ENCODE measurements at places on chromosomes 5 and 9.

GRCh38 chr5:61670941-61671340 lies 338.9 kb downstream of the ZSWIM6 start:
- DNase-seq, result no peak

GRCh38 chr5:123382252-123382651 lies 41.0 kb downstream of the CEP120 start:
- DNase-seq, result no peak

- DNase-seq, result no peak
These were observed 23.1 kb upstream of the ACOT12 start for GRCh38 chr5:81417052-81417451.

DNA sequence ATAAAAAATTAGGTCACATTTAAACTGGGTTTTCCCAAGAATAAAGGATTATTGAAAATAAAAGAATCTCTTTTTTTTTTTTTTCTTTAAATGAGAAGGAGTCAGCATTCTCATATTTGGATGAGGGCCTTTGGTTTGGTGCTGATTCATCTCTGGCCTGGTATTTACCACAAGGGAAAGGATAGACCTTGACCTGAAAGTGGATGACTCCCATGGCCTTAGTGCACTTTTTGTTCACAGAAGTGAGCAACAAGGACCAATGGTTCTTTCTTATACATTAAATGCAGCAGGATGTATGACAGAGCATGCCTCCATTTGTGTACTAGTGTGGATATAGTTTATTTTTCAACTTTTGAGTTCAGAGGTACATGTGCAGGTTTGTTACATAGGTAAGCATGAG lies 6.9 kb downstream of the YTHDC2 start:
- DNase-seq, result peak; percentile 53

DNA sequence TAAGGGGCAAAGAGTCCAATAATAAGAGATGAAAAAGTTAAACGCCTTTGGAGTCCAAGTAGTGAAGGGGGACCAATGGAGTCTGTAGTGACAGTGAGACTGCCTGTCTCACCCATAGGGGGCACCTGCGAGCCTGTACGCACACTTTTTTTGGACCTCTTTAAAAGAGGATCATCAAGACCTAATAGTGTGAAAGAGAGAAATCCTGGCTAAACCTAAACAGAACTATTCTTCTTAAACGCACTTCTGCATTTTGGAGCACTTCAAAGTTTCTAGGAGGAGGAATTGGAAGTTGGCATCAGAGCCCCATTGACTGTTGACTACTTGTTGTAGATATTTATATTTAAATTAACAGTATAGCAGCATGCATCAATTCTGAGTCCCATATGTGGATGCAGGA lies 636.1 kb upstream of the KLF4 start:
- DNase-seq, result no peak

- no peak for DNase-seq
These were observed 911 bp downstream of the ABLIM3 start for GRCh38 chr5:149141957-149142851.

GRCh38 chr5:157308836-157309465 lies 43.0 kb downstream of the CYFIP2 start:
- peak; percentile 64 for DNase-seq

- DNase-seq, result no peak
These were observed 30.1 kb upstream of the AUH start for GRCh38 chr9:91391818-91392217.

DNA sequence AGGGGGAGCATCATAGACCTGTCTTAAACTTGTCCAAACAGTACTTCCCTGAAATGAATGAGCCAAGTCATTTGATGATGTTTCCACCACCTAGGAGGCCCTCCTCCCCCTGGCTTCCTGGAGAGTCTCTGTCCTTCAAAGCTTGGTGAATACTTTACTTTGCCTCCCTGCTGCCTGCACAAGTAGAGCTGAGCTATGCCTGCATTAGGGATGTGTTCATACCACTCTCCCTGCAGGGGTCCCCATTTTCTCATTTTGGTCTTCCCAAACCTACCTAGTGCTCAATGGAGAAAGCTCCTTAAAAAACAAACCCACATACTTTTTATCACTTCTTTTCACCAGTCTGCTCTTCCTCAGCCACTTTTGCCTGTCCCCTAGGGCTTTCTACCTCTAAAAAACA lies 7.7 kb downstream of the CCNI2 start:
- DNase-seq, result peak; percentile 55

- no peak for DNase-seq
These were observed 140.3 kb downstream of the ROR2 start for GRCh38 chr9:91809581-91810285.

GRCh38 chr5:179120951-179121666 lies 60.9 kb downstream of the ZNF354C start:
- no peak for DNase-seq

- DNase-seq, result no peak
These were observed 628 bp downstream of the HOMER1 start for GRCh38 chr5:79513308-79513703.

DNA sequence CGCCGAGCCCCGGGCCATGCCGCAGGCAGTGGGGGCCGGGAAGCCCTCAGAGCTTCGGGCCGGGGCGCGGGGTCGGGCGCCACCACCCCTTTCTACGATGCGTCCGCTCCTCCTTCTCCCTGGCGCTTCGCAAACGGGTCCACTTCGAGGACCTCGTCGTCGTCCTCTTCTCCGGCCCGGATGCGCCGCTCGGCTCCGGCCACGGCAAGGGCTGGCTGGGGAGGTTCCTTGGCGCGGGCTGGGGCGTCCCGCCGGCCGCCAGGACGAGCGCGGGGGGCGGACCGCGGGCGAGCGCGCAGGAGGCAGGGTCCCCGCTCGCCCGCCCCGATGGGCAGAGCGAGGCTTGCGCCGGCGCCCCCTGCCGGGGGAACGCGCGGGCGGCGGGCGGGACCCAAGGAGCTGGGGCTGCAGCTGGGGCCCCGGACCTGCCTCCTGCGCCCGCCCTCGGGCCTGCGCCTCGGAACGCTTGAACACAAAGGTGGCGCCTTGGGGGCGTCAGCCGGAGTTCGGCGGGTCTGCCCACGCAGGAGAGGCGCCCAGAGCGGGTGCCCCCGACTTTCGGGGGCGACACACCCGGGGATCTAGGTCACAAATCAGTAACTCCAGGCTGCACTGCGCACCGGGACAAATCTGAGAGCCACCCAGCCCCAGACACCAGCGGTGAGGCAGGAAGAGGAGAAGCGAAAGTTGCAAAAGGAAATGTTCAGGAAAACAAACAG lies at the start of gene ROR2:
Gene ROR2, minus strand, starts transcription at position 283 of the 719 bp plus-strand sequence.
- peak; percentile 71 for DNase-seq

- DNase-seq, result no peak
These were observed 15.0 kb downstream of the PSD2 start for GRCh38 chr5:139810341-139811273.

GRCh38 chr5:96431376-96432187 lies 1.5 kb downstream of the PCSK1 start:
- DNase-seq, result peak; percentile 71

GRCh38 chr5:66520854-66521253 lies 75.3 kb upstream of the MAST4 start:
- no peak for DNase-seq

DNA sequence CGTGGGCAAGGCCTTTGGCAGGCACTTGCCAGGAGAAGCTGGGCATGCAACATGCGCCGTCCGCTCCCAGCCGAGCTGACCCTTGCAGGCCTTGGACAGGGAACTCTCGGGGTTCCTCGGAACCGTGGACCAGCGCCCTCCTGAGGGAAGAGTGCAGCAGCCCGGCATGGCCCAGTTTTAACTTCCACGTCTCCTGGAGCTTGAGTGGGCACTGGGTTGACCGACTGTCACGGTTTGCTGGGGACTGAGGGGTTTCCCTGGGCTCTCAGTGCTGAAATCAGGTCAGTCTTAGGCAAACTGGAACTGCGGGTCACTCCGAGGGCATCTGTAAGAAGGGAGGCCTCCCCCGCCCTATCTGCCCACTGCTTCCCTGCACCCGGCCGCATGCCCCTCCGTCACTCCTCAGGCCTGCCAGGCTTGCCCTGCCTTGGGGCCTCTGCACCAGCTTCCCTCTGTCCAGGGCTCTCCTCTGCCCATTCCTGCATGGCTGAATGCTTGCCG lies 87.0 kb upstream of the PHYKPL start:
- DNase-seq, result no peak

GRCh38 chr9:124770359-124771020 lies 621 bp downstream of the NR6A1 start:
- DNase-seq, result no peak

GRCh38 chr5:109394806-109395205 lies 15.0 kb downstream of the PJA2 start:
- no peak for DNase-seq

- DNase-seq, result peak; percentile 95
These were observed 108.9 kb upstream of the LHFPL2 start for GRCh38 chr5:78757269-78758053.

- DNase-seq, result no peak
These were observed 191.4 kb downstream of the DCP2 start for GRCh38 chr5:113167985-113168384.

- DNase-seq, result peak; percentile 90
These were observed 107.2 kb downstream of the PDE4D start for GRCh38 chr5:59786334-59786805.

- DNase-seq, result peak; percentile 29
These were observed 23.4 kb upstream of the BARX1 start for GRCh38 chr9:93978551-93978950.

DNA sequence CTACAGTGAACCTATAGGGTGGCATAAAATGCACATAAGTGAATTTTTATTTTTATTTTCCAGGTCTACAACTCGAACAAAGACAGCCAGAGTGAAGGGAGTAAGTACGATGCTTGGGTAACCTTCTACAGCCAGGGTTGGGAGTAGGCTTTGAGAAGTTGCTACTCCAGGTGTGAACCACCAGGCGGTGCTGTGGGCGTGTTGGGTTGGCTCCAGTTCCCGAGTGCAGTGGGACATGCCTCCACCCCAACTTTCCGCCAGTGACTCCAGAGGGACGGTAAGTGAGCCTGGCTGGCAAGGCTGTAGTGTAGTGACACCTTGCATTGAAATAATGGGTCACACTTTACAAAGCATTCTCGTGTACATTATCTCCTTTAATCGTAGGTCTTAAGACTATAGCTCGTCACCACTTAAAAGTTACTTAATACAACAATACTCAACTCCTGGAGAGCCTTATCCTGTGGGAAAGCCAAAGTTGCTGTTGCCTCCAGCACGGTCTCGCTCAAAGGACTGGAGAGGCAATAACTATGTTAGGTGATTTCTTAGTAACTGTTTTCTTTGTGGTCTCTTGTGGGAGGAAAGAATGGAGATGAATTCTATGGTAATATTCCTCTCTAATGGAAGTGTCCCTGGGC lies 244.0 kb downstream of the ARHGAP26 start:
- DNase-seq, result no peak

- DNase-seq, result no peak
These were observed 161.2 kb upstream of the FSTL4 start for GRCh38 chr5:133773247-133774202.

DNA sequence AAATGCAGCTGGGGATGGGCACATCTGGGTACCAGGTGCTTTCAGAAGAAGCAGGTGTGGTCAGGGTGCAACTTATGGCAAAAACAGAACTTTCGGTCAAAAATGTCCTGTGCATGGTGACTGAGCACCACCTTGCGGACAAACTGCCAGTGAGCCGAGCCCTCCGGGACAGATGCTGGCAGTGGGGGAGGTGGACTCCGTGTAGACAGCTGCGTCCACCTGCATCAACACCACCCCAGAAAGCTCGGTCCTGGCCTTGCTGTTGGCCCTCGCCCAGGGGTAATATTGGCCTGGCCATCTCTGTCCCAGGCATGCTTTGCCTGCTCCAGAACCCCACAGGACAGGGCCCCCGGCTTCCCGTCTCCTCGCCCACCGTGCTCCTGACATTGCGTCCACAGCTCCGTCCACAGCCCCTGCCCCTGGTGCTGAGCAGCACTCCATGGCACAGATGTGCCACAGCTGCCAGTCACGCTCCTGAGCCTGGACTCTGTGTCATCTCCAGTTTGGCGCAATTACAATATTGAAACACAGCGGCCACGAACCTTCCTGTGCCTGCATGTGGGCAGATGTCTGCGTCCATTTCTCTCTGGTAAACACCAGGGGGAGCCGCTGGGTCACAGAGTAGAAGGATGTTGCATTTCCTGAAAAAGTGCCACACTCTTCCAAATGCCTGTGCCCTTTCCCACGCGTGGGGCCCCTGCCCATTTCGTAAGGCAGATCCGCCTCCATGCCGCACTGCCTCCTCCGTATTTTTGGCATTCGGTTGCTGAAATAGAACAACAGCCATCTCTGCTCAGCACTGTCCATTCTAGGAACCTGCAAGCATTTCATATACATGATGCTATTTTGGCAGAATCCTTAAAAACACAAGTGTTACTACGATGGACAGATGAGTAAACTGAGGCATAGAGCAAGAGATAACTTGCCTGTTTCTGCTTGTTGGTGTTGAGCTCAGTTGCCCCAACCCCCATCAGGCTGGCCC lies 33.4 kb upstream of the SLC6A19 start:
- peak; percentile 61 for DNase-seq

DNA sequence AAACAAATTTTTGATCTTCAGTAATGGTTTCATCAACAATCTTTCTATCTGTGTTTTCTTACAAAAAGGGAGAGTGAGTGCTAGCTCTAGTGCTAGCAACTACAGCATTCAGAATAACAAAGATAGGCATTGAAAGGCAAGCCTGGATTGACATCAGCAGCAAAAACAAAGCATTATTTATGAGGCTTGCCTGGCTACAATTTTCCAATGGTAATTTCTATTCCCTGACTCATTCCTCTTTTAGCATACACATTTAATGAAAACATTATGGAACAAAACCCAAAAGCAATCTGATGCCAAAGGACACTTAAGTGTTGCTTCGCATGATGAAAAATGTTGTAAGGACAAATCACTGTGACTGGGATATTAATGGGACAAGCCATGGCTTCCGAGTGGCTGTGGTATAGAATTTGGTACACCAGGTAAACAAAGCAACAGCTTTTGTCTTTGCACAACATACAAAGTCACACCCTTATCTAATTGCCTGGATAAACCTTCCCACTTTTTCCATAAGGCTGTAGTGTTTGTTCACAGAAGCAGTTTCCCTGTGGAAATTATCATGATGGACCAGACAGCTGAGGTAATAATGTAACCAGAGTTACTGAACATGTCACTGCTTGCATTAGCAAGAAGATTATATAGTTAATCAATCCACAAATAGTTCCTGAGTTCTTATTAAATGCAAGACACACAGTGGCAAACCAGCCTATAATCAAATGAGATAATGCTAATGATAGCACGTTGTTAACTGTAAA lies 179.8 kb upstream of the EDIL3 start:
- peak; percentile 93 for DNase-seq

- DNase-seq, result no peak
These were observed 344.8 kb downstream of the CSNK1G3 start for GRCh38 chr5:123856766-123857165.

- no peak for DNase-seq
These were observed 12.1 kb downstream of the WWC1 start for GRCh38 chr5:168303393-168304025.

GRCh38 chr9:121463026-121463807 lies 36.4 kb downstream of the GGTA1 start:
- DNase-seq, result no peak

DNA sequence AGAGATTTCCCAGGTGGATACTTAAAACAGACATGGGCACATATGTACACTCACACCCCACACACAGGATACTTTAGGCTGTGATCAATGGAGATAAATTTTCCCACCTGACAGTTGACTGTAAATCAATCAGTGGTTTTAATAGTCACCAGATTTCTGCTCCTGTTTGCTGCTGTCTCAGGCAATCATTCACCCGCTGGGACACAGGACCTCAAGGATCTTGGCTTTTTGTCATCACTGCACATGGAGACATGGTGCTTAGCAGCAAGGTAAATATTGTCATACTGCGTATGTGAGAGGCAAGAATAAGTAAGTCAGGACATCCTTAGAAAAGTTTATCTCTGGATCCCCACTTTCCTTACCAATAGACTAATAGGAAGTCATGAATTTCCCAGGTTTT lies 60.8 kb upstream of the KLF9 start:
- DNase-seq, result no peak

GRCh38 chr5:8394965-8395364 lies 526.0 kb downstream of the MTRR start:
- no peak for DNase-seq
